Ascending aorta (tissue), 2 donors: ENCODE measurements at places on chromosomes 7 and 10.

GRCh38 chr10:83849150-83849549 is 290.2 kb upstream of the GHITM start:
- no peaks in the 10 kb centered on the region for H3K27me3 ChIP-seq
- H3K4me3 ChIP-seq = no peak overlapping the region
- DNase-seq = no peak
- H3K4me1 ChIP-seq = no peaks in the 10 kb centered on the region
- no peaks in the 10 kb centered on the region for H3K36me3 ChIP-seq
- H3K27ac ChIP-seq = no peak overlapping the region

- no peaks in the 10 kb centered on the region for H3K27me3 ChIP-seq
- H3K27ac ChIP-seq = no peak overlapping the region
- peaks cover 6% of the 10 kb centered on the region for H3K36me3 ChIP-seq
- DNase-seq = no peak
Measured at GRCh38 chr7:96135241-96135640, 186.7 kb downstream of the SLC25A13 start.

DNA sequence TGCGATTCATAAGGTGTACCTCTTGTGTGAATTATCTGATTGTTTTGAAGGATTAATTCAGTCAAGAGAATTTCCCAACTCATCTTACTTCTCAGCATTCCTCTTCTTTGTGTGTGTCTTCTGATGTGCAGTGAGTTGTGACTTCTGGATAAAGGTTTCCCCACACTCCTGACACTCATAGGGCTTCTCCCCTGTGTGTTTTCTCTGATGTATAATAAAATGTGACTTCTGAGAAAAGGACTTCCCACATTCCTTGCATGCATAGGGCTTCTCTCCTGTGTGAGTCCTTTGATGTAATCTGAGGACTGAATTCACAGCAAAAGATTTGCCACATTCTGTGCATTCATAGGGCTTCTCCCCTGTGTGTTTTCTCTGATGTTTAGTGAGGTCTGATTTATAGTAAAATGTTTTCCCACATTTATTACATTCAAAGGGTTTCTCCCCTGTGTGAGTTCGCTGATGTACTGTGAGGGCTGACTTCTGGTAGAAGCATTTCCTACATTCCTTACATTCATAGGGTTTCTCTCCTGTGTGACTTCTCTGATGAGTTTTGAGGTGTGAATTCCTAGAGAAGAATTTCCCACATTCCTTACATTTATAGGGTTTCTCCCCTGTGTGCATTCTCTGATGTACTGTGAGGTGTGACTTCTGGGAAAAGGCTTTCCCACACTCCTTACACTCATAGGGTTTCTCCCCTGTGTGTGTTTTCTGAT is 24.2 kb downstream of the ZNF25 start:
- no peak overlapping the region for H3K27ac ChIP-seq
- H3K27me3 ChIP-seq = no peaks in the 10 kb centered on the region
- no peaks in the 10 kb centered on the region for H3K4me1 ChIP-seq
- DNase-seq = no peak

- H3K27me3 ChIP-seq = no peaks in the 10 kb centered on the region
- H3K27ac ChIP-seq = no peak overlapping the region
- H3K4me1 ChIP-seq = no peaks in the 10 kb centered on the region
- DNase-seq = no peak
- H3K4me3 ChIP-seq = no peak overlapping the region
Measured at GRCh38 chr7:44128721-44129582, 5.6 kb upstream of the POLD2 start.

GRCh38 chr7:55326081-55326835 is 38.9 kb upstream of the LANCL2 start:
- no peak for DNase-seq
- no peak overlapping the region for H3K27ac ChIP-seq
- H3K36me3 ChIP-seq = no peaks in the 10 kb centered on the region
- no peaks in the 10 kb centered on the region for H3K27me3 ChIP-seq
- no peak overlapping the region for H3K4me3 ChIP-seq
- H3K4me1 ChIP-seq = no peaks in the 10 kb centered on the region

DNA sequence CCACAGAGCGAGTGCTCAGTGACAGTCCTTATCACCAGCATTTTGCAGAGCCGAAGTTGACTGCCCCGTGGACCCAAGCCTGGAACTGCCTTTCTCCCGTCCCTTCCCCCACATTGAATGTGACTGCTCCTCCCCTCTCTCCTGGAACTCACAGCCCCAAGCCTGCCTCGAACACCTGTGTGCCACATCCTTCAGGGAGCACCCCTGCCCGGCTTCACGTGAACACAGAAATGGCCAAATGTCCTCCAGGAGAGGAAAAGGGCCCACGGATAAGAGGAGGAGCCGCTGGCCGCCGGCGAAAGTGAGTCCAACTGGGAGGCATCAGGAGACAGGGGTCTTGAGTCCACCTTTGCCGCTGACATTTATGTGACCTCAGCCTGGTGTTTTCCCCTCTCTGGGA is 16.2 kb downstream of the STX1A start:
- no peak for DNase-seq
- no peak overlapping the region for H3K4me3 ChIP-seq
- peaks cover 44% of the 10 kb centered on the region for H3K36me3 ChIP-seq
- H3K4me1 ChIP-seq = no peaks in the 10 kb centered on the region
- H3K27me3 ChIP-seq = no peaks in the 10 kb centered on the region
